T-helper 9 cell (primary cell): ENCODE measurements at places on chromosomes 2 and 18.
A peak's percentile ranks its signal among the peaks of the same experiment; 100 is the strongest.

- no peak for DNase-seq
These were observed 79.3 kb downstream of the CEP192 start for GRCh38 chr18:13070460-13070859.

DNA sequence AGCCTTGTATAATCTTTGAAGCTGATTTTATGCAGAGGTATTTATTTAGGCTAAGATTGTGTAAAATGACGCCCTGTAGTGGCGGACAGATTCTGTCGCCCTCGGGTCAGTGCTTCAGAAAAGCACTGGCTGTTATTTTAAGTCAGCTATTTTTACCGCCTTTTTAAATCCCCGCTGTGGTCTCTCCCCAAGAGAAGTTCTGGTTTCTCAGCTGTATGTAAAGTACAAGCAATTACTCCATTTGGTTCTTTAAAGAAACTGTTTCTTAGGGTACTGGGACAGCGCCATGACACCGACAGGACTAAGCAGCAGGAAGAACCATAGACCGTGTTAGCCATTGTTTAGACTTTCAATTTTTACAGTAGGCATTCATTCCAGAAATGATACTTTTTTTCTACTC lies 65.0 kb downstream of the UGGT1 start:
- DNase-seq = no peak

- DNase-seq = no peak
These were observed 13.0 kb upstream of the ARHGAP25 start for GRCh38 chr2:68721482-68722101.

DNA sequence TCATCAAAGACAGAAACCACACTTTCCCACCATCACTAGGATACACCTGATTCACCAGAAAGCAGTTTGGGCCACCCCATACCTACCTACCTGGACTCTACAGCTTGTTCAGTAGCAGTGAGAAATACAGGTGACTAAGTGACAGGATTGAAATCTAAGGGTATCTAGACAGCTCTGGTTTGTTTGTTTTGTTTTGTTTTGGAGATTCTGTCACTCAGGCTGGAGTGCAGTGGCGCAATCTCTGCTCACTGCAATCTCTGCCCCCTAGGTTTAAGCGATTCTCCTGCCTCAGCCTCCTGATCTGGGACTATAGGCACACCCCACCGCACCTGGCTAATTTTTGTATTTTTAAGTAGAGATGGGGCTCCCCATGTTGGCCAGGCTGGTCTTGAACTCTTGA lies 3.1 kb downstream of the TTC21B start:
- no peak for DNase-seq

- no peak for DNase-seq
These were observed 39.4 kb upstream of the ZNF638 start for GRCh38 chr2:71292159-71292558.

DNA sequence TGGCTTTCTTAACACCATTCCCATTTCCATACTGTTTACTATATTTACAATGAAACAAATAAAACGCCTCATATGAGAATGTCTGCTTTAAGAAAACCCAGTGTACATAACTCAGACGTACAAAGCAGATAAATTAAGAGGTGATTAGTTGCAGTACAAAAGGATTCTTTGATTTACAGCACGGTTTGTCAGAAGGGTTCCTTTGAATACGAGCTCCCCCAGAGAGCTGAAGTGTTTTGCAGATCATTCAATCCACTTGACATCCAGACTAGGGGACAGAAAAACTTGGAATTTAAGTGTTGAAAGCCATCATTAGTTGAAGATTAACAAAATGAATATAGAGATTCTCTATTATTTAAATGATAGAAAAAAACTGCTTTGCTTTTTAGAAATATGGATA lies 72.5 kb downstream of the RAPGEF4 start:
- DNase-seq = no peak

- no peak for DNase-seq
These were observed 310.1 kb downstream of the MYCN start for GRCh38 chr2:16250466-16250865.

- DNase-seq = no peak
These were observed 440.6 kb downstream of the FBXO15 start for GRCh38 chr18:73707035-73707434.

GRCh38 chr2:172397148-172397834 lies 30.1 kb upstream of the ITGA6 start:
- DNase-seq = no peak

GRCh38 chr2:123895651-123896050 lies 129.4 kb upstream of the CNTNAP5 start:
- no peak for DNase-seq

GRCh38 chr18:48481092-48481491 lies 57.7 kb upstream of the CTIF start:
- DNase-seq = no peak

DNA sequence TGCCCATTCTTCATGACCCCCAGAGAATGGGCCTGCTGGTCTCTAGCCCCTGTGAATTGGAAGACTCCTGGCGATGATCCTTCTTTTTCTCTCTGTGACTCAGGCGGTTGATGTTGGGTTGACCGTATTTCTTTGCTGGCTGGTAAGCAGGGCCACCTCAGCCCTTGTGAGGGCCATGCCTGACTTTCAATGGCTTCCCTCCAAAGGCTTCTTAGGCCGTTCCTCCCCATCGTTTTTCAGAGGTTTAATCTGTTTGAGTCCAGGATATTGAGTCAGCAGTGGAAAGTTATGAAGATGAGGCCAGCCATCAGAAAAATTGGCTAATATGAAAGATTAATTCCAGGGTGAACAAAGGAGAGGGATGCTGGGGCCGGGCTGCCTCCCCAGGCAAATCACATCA lies 13.6 kb downstream of the HPCAL1 start:
- DNase-seq = no peak

DNA sequence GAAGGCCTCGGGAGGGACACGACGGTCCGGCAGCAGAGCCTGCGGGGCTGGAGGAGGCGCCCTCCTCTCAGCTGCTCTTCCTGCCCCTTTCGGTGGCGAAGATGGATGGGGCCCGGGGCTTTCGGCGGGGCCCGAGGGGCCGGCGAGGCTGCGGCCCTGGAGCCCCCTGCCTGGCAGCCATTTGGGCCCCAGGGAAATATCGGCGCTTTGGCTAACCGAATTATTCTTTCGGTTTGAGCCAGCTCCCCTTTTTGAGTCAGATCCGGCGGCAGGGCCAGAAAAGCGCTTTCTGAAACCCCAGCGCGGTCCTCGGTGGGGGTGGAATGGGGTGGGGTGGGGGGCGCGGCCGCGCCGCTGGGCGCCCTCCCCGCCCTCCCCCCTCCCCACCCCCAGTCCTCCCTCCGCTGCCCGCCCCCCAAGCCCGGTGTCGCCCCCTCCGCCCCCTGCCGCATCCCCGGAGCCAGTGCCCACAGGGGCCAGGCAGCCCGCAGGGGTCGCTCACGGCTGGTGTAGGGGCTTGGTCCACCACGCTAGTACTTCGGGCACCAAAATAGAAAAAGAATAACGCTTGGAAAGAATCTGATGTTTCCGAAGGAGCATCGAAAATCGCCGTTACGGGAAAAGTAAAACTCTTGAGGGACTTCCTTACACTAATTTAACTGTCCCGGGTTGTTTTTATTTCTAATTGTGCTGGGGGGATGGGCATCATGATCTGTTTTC lies 9.1 kb upstream of the ARID5A start:
- peak; percentile 48 for DNase-seq

GRCh38 chr2:78023356-78023755 lies 501.2 kb upstream of the LRRTM4 start:
- no peak for DNase-seq

GRCh38 chr2:217337771-217338170 lies 477.9 kb upstream of the TNP1 start:
- DNase-seq = no peak

- DNase-seq = no peak
These were observed 5.5 kb upstream of the GPR75 start for GRCh38 chr2:53865264-53865663.

DNA sequence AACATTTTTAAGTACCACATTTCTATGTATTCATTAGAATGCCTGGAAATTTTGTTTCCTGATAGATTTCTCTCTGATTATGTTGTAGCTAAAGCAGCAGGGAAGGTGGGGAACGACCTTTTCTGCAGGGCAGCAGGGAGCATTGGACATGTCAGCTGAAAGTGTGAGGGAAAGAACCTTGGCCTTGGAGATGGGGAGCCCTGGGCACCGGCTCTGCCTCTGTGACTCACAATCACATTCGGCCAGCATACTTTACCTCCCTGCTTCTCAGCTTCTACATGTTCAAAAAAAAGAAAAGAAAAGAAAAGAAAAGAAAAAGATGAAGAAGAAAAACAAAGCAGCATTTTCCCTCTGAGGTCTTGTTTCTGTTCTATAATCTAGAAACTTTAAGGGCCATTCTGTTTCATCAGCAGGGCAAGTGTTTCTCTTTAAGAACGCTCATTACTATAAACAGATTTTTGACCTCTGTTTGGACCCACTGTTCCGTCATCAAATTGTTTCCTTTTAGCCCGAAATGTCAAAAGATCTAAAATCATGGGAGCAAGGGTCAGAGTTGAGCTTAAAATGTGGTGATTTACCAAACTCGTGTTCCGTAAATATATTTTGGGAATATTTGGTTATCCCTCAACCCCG lies 27.9 kb downstream of the SETBP1 start:
- DNase-seq = no peak

GRCh38 chr18:62172298-62172697 lies 14.6 kb downstream of the PIGN start:
- DNase-seq = no peak

GRCh38 chr2:17718689-17719088 lies 34.9 kb downstream of the SMC6 start:
- no peak for DNase-seq

- DNase-seq = no peak
These were observed 63.7 kb downstream of the IL1R2 start for GRCh38 chr2:102055346-102055990.

GRCh38 chr18:1542230-1542774 lies 637.6 kb downstream of the ADCYAP1 start:
- no peak for DNase-seq

DNA sequence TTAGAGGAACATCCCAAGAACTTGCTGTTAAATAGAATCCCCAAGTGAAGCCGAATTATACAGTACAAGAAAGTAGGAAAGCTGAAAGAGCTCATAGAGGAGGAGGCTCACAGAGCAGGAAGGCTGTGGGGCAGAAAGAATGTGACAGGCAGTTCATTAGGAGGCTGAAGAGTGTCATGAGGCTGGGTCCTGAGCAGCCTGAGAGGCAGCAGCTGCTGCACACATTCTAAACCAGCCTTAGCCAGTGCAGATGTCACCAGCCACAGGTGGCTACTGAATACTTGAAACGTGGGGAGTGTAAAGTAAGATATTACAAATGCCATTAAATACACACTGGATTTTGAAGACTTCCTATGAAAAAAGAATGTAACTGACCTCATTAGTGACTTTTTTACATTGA lies 490.2 kb upstream of the KLHL29 start:
- no peak for DNase-seq

- DNase-seq = no peak
These were observed 9.1 kb downstream of the NCL start for GRCh38 chr2:231455222-231455621.

GRCh38 chr18:3015204-3015592 lies 2.3 kb upstream of the LPIN2 start:
- no peak for DNase-seq
